ENCODE measurements at places on chromosomes 4 and X.

- no peak for DNase-seq
Measured at GRCh38 chr4:156437666-156438065, 484.0 kb upstream of the CTSO start.

GRCh38 chr4:25788703-25789238 lies 74.0 kb downstream of the SEL1L3 start:
- no peak for DNase-seq

GRCh38 chrX:40267334-40268187 lies 169.8 kb upstream of the BCOR start:
- DNase-seq, result no peak

DNA sequence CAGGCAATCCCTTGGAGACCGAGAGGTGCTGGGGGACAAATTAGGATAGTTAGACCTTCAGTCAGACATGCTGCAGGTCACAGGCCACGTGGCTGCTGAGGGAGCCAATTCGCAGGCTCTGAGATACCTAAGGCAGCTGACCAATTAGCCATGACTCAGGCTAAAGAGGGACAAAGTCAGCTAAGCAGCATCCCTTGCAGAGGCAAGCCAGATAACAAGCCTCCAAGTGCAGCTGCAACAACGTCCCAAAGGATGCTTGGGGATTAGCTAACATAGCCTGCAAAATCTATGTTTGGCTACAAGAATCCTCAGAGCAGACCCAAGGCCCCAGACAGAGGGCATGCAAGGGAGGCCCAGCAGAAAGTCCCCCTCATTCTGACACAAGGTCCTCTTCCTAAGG lies 93.5 kb downstream of the SEL1L3 start:
- DNase-seq, result no peak

GRCh38 chr4:184263910-184264732 lies 46.4 kb upstream of the ENPP6 start:
- no peak for DNase-seq

- DNase-seq, result no peak
Measured at GRCh38 chrX:11426712-11427452, 133.7 kb downstream of the AMELX start.

DNA sequence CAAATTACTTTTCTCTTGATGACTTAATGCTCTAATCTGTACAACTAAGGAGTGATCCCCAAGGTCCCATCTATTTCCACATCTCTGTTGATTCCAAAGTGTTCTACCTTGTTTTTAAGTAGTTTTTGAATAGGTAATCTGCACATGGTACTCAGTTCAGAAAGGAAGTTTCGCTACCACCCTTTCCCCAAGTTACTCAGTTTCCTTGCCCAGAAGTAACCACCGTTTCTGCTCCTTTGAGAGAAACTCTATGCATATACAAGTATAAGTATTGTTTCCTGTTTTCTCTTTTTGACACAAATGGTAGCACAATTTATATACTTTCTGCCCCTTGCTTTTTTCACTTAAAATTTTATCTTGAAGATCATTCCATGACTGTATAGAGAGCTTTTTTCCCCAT lies 18.1 kb downstream of the TMEM154 start:
- no peak for DNase-seq

DNA sequence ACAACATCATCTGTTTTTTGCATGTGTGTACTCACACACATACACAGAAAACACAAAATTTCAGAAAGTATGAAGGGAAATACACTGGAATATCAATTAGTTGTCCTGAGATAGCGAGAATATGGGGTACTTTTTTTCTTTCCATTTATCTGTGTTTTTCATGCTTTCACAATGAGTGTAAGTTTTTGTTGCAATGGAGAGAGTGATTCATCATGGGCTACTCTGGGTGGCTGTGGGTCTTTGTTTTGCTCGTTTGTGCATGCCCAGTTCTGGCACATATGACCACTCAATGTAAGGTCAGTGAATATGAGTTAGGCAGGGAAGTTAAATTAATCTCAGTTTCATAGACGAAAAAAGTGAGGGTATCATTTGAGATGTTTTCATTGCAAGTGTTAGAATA lies 26.9 kb downstream of the XK start:
- DNase-seq, result no peak

DNA sequence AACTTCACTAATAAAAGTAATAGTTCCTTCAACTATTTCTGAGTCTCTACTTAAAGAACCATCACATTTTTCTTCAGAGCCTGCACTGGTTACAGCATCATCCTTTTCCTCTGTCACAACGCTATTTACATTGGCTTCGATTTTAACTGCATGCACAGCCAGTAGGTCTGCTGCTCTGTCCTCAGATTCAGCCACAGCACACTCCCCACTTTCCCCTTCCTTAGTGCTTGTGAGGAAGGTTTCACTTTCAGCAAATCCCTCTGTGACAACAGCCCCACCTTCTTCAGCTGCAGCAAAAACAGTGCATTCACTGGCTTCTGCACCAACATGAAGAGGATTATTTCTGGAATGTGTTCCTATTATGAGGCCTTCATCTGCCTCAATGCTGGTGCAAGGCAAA lies 25.7 kb downstream of the BOD1L1 start:
- no peak for DNase-seq

DNA sequence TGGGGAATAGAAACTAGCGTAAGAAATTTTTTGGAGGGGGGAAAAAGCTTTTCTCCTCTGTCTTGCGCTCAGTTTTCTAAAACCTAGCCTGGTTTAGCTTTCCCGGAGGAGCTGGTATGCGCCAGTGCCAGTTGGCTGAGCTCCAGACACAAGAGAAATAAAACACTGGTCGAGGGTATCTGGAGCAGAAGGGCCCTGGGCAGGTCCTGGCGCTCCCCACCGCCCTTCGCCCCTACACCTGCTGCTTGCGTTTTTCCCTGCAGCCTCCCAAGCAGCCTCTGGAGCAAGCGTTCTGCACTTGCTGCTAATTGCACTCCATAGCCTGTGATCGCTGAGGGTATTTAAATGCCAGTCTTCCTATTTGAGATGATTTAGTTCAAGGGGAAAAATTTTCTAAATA lies 816 bp downstream of the EREG start:
- DNase-seq, result no peak
